ENCODE measurements at places on chromosomes 2 and 18.

DNA sequence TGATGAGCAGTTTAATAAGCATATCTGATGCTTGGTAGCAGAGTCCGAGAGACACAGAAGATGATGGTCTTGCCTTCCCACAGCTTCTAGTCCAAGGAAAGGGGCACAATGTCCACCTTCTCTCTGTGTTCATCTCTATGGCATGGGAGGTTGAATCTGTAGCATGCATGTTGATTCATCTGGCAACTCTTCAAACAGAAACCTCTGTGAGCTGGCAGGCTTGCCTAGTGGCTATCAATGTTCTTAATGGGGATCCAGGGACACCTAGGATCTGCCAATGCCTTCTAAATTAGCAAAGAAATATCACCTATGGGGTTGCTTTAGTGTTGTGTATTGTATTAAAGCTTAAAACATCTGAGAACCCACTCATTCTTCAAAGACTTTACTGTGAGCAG is 170.8 kb downstream of the INO80D start:
- no peak for DNase-seq

GRCh38 chr2:238742066-238742465 is 105.8 kb upstream of the TWIST2 start:
- DNase-seq = no peak

DNA sequence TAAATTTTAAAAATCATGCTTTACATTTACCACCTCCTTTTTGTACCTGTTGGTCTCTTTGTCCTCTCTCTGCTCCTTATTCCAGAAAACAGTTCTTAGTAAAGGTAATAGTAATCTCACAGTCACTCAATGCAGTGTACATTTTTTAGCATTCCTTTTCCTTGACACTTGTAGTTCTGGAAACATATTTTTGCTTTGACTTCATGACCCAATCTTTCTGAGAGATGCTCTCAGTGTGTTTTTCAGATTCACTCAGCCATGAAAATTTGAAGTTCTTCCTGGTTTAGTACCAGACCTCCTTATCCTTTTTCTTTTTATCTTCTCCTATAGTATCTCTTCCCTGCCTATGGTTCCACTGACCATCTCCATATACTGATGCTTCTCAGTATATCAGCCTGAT is 747.5 kb upstream of the ZEB2 start:
- no peak for DNase-seq

GRCh38 chr2:189298481-189298880 is 118.9 kb upstream of the COL5A2 start:
- no peak for DNase-seq

GRCh38 chr2:218859556-218859987 is at the start of gene WNT6:
Gene WNT6 (plus strand): TSS chr2:218859805. CDS start chr2:218860038, 233 bp downstream.
- DNase-seq = no peak

GRCh38 chr2:133666621-133667020 is 98.4 kb upstream of the NCKAP5 start:
- DNase-seq = no peak

DNA sequence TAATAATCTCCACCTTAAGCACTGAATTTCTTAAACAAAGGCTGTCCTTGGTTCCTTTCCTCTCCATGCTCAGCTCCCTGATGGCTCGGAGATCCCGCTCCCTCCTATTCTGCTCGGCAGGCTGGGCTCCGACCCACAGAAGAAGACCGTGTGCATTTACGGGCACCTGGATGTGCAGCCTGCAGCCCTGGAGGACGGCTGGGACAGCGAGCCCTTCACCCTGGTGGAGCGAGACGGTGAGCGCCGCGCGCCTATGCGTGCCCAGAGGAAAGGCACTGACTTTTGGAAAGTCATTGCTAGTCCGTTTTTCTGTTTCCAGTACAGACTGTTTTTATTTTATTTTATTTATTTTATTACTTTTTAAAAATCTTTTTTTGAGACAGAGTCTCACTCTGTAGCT is 9.6 kb downstream of the CNDP2 start:
- DNase-seq = no peak

DNA sequence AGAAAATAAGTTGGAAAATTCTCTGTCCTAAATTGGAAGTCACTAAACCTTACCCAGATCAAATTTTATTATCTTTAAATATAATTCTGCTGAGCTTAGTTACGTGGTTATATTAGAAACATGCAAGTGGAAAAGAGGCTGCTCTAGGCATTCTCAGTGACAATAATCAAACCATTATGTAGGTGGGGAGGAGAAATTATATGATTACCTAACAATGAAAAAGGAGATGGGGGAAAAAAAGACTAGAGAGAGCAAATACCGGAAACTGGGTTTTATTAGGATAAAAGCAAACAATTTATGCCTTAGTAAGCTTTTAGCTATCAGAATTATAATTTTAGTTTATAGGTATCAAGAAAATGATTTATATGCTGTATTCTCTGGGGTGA is 53.2 kb downstream of the PHLPP1 start:
- DNase-seq = no peak

GRCh38 chr2:151562398-151562797 is 152.7 kb downstream of the RIF1 start:
- DNase-seq = no peak

GRCh38 chr2:207066166-207066565 is 99.6 kb downstream of the KLF7 start:
- no peak for DNase-seq

DNA sequence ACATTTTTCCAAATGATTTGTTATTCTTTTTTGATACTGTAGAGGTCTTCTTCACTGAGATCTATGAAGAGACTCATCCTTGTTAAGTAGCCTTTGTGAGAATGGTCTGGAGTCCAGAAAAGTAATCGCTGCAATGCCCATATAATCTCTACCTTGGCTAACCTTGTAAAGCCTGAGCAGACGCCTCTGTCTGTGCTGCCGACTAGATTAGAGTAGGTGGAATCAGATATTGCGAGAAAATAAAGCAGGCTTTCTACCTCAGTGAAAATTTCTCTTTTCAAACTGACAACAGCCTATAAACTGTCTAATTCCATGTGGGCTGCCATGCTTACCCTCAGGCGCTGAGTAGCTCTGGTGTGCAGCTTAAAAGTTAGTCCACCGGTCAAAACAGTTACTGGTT is 17.5 kb upstream of the CERS6 start:
- DNase-seq = no peak

DNA sequence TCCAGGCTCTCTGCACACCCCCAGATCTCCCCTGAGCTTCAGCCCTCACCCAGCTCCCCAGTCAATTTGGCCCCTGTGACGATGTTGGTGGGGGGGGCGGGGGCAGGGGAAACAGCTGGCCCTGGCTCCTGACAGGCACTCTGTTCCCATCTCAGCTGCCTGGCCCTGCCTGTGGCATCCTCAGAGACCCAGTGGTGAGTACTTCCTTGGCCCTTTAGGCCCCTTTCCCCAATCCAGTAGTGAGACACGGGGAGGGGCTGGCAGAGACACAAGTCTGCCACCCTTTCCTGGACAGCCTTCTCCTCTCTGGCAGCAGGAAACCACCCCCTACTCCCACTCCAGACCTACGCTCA is 19.3 kb upstream of the C1QL2 start:
- no peak for DNase-seq

- DNase-seq = no peak
Measured at GRCh38 chr2:162710287-162710890, 128.2 kb downstream of the KCNH7 start.

All from AG09319 (cell line).